ENCODE measurements at places on chromosomes 2 and 18.

GRCh38 chr2:234814374-234814773 is 137.4 kb upstream of the SH3BP4 start:
- DNase-seq = no peak

GRCh38 chr18:76943542-76944339 is 121.4 kb downstream of the ZNF236 start:
- peak; percentile 64 for DNase-seq

GRCh38 chr18:58175122-58175785 is 131.2 kb downstream of the NEDD4L start:
- no peak for DNase-seq

GRCh38 chr2:188076149-188077056 is 215.3 kb upstream of the GULP1 start:
- no peak for DNase-seq

DNA sequence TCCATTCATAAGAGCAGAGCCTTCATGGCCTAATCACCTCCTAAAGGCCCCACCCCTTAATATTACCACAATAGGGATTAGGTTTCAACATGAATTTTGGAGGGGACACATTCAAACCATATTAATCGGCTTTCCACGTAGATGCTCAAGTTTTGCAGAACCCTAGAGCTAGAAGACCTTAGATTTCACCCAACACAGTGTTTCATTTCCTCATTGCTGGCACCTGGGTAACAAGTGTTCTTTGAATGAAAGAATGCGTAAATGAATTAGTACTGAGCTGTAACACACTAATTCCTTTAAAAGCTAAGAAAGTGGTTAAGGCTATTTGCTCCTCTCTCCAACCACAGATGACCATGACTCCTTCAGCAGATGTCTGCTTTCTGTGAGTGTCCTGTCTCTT is 252.5 kb downstream of the SMAD2 start:
- DNase-seq = no peak

DNA sequence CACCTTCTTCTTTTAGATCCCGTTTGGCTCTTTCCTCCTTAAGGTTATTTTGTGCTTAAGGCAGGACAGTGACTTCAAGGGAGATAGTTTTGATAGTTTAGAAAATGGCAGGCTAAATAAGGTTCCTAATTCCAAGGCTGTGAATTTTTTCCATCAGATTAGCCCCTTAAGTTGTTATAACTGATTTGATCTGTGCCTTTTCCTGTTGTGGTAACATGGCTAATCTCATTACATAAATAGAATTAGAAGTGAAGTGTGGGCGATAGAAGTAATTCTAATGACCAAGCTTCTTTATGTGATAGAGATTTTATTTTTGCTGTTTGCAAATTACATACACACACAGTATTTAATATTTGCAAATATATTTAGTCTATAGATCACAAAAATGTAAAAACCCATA is 102.0 kb downstream of the MYO1B start:
- no peak for DNase-seq

DNA sequence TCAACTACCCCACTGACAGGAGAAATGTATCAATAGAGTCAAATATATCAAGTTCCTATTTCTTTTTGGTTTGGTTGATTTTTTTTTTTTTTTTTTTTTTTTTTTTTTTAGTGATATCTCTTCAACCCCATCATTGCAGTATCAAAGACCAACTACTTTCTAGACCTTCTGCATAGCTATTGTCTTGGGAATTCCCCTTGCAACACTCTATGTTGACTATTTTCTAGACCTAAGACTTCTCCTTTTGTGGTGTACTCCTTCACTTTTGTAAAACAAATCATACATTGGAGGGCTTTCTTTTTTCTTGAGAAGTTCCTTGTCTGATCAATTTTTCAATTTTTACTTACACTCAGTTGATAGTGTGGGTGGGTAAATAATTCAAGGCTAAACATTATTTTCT is 46.5 kb upstream of the NR4A2 start:
- DNase-seq = peak; percentile 37

DNA sequence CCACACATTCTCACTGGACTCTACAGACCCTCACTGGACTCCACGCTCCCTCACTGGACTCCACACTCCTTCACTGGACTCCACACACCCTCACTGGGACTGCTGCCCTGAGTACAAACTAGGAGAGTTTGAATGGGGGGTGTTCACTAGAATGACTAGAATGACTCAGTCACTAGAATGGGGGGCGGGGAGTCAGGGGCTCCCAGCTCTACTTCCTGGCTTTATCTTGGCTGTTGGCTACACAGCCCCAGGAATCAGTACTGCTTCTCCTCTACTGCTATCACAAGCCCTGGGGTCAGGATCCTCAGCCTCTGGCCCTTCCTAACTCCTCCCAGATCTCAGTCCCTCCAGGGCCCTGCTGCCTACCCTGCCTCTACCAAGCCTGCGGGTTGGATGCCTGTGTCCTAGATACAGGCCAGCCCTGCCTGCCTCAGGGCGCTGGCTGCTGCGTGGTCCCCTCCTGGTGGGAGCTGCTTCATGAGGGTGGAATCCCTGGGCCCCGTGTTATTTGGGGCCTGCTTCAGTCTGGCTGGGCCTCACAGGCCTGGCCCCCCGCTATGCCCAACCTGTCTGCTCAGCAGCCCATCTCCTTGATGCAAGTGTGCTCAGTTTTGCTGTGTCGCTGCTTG is 7.8 kb downstream of the PTMA start:
- no peak for DNase-seq

DNA sequence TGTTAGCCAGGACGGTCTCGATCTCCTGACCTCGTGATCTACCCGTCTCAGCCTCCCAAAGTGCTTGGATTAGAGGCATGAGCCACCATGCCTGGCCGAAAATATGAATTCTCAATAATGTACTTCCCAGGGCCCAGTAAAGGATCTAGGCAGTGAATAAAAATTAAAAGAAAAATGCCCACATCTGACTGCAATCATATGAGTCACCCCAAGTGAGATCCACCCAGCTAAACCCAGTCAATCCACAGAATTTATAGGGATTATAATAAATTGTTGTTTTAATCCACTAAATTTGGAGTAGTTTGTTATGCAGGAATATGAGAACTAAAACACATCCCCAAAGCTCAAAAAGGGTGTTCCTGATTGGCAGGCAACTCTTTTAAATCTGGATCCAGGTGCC is 93.5 kb upstream of the STK39 start:
- no peak for DNase-seq

DNA sequence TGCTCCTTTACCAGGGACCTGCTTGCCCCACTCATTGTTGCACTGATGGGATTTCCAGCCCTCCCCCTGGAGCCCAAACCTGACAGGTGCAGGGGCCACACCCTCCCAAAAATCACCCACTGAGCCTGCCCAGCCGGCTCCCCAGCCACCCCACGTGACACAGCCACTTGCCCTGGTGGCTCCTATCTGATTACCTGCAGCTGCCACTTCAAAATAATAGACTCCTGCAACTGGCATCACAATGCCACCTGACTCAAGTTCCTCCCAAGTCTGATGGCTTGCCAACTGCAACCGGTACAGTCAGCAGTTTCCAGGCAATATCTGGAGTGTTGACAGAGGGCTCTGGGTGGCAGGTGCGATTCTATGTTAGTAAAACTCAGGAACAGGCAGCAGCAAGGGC is 66.2 kb downstream of the CRACDL start:
- no peak for DNase-seq

DNA sequence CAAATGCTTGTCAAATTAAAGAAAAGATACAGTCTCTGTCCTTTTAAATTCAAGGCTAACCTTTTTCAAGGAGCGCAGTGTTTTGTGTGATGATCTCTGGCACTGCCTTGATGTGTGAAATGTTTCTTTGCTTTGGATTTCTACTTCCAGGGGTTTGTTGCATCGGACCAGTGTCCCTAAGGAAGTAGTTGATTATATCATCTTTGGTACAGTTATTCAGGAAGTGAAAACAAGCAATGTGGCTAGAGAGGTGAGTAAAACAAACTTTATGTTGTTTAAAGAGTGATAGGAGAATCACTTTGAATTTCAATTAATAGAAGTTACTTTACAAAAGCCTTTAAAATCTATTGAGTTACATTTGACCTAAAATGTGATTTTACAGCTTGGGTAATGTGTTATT is 28.8 kb downstream of the HADHB start:
- peak; percentile 47 for DNase-seq

DNA sequence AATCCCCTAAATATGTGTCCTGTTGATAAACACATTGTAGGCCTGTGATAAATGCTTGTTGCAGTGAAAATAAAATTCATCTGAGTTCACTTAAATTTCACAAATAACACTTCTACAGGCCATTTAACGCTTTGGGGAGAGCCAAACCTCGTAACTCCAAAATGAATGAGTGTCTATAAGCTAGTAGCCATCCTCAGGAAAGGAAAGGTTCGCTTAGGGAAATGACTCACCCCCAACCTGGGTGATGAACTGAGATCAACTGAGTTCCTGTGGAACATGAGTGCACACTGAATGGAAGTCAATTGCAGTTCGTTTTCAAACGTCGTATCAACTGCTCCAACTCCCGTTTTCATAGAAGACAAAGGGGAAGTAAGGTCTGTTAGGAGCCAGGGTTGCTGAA is 527.6 kb upstream of the ID2 start:
- DNase-seq = no peak

DNA sequence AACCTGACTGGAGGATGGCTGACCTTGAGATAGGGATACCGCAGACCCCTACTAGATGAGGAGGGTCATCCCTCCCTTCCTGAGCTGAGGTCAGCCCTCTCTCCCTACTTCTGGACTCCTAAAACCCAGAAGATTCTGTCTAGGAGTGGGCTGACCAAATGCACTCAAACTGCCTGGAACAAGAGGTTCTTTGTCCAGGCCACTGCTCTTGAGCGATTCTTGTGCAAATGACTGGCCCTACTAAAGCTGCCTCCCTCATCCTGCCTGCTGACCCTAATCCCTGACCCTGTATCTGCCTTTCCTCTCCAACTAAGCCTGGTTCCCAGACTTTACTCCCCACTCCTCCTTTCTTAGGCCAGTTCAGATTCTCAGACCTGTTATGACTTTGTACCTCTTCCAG is 56.2 kb downstream of the EFR3B start:
- DNase-seq = no peak

DNA sequence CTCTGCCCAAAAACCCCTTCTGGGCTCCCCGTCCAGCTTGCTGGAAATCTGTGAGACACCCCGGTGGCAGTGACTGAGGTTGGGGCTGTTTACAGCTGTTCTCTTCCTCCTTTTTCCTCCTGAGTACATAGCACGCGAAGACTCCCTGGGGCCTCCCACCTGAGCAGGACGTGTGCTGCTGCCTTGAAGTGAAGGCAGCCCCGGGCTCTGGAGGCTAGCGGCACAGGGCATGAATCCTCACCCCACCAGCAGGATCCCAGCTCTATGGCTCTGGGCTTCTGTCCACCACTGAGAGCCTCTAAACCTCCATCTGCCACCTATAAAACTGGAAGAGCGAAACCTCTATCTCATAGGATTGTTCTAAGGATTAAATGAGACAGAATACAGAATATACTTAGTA is 182.5 kb downstream of the TMEM163 start:
- DNase-seq = no peak

DNA sequence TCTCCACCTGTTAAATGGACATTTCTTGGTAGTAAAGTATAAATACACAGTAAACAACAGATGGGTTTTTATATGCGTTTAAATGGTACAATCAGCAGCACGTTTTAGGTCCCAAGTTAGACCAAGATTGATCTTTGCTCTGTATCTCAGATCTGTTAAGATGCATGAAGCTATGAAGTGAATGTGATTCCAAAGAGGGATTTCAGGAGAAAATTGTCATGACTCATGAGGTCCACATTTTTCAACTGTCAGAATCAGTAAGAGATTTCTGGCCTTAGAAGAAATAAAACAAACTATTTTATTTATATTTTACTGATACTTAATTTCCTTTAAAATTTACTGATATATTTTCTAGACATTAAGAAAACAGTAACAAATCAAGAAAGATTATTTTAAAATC is 142.7 kb downstream of the EML6 start:
- no peak for DNase-seq

DNA sequence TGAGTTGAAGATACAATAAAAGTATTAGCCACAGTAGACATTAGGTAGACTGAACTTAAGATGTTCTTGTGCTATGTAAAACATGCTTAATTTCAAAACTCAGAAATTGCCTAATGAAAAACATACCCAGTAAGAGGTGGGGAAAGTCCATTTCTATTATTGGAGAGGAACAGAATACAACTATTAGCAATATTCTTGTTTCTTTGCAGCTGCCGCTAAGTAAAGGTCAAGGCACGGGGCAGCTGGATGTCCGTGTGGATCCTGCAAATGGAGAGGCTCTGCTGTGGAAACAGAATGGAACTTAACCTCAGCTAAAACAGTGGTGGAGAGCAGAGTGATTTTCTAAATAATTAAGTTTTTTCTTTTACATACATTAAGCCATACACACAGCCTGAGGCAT is 139.2 kb upstream of the ARHGAP28 start:
- DNase-seq = no peak

- no peak for DNase-seq
Observed at GRCh38 chr18:25237571-25238267, 114.2 kb downstream of the ZNF521 start.

- DNase-seq = no peak
Observed at GRCh38 chr2:119739580-119740255, 20.0 kb upstream of the PTPN4 start.

- no peak for DNase-seq
Observed at GRCh38 chr2:24304098-24304497, 56.2 kb downstream of the ITSN2 start.

GRCh38 chr2:130302164-130302886 is 40.4 kb upstream of the IMP4 start:
- DNase-seq = no peak

DNA sequence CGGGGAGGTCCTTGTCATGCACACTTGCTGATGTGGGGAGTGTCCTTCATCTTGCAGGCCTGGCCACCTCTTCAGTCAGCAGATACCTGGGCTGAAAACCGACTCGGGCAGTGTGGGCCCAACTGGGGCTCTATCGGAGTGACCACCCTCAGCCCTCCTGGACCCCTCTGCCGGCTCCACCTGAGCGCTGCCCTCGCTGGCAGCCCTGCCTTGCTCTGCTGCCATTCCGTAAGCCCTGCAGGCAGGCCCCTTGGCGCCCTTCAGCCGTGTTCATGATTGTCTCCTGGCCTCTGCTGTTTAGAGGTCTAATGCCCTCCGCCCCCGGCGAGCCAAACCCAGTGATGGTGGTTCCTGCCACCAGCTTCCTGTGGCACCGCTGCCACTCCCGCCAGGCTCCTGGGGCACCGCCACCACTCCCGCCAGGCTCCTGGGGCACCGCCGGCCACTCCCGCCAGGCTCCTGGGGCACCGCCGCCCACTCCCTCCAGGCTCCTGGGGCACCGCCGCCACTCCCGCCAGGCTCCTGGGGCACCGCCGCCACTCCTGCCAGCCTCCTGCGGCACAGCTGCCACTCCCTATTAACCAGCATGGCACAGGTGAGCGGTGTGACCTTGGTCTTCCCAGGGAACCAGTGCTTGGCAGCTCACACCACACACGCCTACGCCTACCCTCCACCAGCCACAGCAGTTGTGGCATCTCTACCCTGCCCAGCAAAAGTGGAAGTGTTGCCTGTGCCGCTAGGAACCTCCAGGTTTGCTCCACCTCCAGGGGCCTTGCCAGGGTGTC is 15.9 kb downstream of the CAPN10 start:
- DNase-seq = no peak

GRCh38 chr2:196591621-196592022 is 47.9 kb upstream of the CCDC150 start:
- DNase-seq = no peak

GRCh38 chr2:48965204-48965603 is 189.1 kb downstream of the FSHR start:
- DNase-seq = no peak

Measured in inflammatory macrophage (primary cell).